ENCODE measurements at places on chromosomes 4 and X.

DNA sequence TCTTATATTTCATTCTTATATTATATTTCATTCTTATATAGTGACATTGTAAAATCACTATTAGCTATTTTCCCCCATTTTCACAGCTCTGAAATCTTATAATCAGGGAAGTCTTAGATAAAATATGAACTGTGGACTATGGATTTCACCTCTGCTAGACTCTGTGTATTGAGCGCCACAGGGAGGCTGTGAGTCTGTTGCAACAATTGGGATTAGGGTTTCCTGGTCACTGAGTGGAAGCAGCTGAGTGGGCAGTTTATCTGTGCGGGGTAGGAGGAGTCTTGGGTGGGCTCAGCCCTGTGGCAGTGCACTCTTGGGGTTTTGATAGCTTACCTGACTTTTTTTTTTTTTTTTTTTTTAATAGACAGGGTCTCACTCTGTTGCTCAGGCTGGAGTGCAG, 249.5 kb downstream of the PTTG2 start:
- no peak for DNase-seq

- no peak for DNase-seq
These were observed 133.1 kb upstream of the GNPDA2 start for GRCh38 chr4:44859477-44859876.

- no peak for DNase-seq
These were observed 14.4 kb upstream of the TLR8 start for GRCh38 chrX:12891915-12892506.

GRCh38 chr4:8556341-8557150, 23.6 kb upstream of the GPR78 start:
- DNase-seq, result no peak

Data from left renal pelvis (tissue), 4 donors.